SJSA1 (cell line): ENCODE measurements at places on chromosomes 2 and 18. TPM values are rescaled to one million over a fixed set of nuclear protein-coding genes. Genes with fewer than 3 reads are reported as not detected.

Gene LRRTM1
- not detected in 2 replicates for total RNA-seq

Gene MOGAT1
- not detected in 2 replicates for total RNA-seq

Gene UCN
- 0.21 and 6.8 TPM in 2 replicates for total RNA-seq

Gene ADRA2B
- not detected in 2 replicates for total RNA-seq

GRCh38 chr18:51448949-51449348, 251.5 kb upstream of the MEX3C start:
- no peak for DNase-seq

DNA sequence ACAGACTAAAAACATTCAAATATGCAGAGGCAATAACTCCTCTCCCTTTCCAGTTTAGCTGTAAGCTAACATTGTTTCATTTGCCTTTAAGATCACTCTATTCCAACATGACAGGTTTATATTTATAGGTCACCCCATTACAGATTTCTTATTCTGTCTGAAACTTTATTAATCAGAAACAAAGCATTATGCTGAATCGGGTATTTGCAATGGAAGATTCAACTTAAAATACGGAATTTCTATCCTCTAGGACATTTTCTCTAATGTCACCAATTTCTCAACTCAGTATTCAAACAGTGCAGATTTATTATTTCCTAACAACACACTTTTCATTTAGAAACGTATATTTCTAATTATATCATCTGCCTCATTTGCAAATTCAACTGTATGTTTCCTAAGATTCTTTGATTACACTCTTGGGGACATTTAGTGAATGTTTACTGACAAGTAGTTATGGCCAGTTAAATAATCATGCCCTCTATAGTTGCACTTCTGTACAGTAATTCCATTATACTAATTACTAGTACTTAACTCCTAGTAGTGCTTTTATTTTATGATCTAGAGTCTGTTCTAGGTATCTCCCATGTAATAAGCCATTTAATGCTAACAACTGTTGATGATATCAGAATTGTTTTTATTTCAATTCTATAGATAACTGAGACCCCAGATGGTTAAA, 358.1 kb downstream of the ERBB4 start:
- DNase-seq = no peak

- DNase-seq = no peak
Measured at GRCh38 chr18:13366541-13366940, 148.0 kb downstream of the LDLRAD4 start.

DNA sequence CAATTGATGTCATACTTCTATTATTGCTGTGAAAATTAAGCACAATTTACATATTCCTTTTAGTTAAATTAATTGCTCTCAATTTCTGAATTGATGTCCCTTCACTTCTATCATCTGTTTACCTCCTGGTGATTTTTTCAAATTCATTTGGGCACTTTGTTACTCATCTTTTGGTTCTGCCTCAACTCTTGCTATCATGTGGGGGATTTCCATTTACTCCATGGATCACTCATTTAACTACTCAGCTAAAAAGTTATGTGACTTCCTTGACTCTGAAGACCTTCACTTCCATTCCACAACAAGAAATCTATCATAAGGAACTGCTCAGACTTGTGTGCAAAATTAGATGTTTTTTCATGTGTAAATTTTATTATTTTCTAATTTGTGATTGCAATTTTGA, 126.2 kb downstream of the EHBP1 start:
- no peak for DNase-seq

DNA sequence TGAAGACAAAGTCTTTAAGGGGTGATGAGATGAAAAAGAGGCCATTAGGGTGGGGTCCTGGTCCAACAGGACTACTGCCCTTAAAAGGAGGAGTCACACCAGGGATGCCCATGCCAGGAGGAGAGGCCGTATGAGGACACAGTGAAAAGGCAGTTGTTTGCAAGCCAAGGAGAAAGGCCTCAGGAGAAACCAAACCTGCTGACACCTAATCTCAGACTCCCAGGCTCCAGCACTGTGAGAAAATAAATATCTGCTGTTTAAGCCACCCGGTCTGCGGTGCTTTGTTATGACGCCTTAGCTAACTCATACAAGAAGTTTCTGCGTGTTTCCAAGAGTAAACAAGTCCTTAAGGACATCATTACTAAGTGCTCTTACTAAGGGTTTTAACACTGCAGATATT, 93.6 kb downstream of the DNER start:
- no peak for DNase-seq

GRCh38 chr2:161798027-161798426, 173.8 kb downstream of the SLC4A10 start:
- no peak for DNase-seq

DNA sequence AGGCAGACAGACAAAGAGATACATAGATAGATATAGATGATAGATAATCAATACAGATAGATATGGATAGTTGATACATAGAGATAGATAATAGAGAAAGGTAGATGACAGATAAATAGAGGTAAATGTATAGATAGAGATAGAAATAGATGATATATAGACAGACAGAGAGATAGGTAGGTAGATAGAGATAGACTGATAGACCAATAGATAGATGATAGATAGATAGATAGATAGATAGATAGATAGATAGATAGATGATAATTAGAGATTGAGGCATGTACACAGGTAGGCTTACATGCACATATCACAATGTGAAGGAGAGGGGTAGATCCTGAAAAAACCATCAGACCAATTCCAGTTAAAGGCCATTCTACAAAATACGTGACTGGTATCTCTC, 724.7 kb downstream of the GALR1 start:
- DNase-seq = no peak

GRCh38 chr2:95278051-95278471, 3.8 kb downstream of the PROM2 start:
- no peak for DNase-seq

GRCh38 chr2:38991899-38992298, 102.2 kb downstream of the ARHGEF33 start:
- no peak for DNase-seq

DNA sequence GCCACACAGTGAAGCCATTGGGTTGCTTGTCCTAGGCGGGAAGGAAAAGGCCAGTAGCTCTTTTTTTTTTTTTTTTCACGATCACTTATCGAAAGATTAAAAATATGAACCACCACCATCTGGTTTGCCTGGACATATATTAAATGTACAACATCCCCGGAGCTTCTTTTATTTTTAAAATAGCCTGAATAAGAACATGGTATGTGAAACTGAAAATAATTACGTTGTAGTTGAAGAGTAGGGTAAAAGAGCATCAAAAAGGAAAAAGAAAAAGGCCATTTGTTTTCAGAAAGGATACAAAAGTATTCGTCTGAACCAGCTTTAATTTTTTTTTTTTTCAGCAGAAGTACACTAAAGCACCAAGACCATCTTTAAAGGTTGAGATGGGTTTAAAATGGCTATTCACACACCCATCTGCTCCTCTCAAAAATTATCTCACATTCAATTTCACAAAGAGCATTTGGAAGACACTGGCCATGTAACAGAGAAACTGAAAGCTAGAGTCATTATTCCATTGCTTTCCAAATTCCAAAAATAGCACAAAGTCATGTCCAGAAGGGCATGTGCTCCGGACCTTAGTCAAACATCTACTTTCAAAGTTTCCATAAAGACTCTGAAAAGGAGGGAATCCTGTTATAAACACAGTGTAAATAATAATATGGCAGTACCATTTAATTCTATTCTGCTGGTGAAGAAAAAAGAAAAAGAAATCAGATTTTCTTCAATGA, 82.9 kb downstream of the SCN3A start:
- no peak for DNase-seq

- no peak for DNase-seq
Measured at GRCh38 chr2:159998961-159999360, 63.5 kb downstream of the PLA2R1 start.

- no peak for DNase-seq
Measured at GRCh38 chr2:46645681-46646162, 166.4 kb downstream of the TMEM247 start.

- no peak for DNase-seq
Measured at GRCh38 chr2:25561136-25561850, 112.1 kb downstream of the DTNB start.

DNA sequence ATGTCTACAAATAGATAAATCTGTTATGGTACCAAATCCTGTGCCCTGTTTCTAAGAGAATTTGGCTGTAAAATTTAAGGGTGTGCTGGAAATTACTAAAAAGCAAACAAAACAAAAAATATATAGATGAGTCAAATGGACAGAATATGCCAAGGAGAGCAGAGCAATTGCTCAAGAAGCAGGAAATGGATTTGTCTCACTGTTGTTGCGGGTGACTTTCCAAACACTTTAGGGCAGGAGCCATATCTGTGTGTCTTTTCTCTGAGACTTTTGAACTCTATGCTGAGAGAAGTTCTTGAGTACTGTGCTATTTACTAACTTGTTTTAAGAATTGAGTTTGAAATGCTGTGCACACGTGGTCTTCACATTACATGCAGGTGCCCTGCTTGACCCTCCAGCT, 221.7 kb downstream of the PHLPP1 start:
- DNase-seq = no peak

DNA sequence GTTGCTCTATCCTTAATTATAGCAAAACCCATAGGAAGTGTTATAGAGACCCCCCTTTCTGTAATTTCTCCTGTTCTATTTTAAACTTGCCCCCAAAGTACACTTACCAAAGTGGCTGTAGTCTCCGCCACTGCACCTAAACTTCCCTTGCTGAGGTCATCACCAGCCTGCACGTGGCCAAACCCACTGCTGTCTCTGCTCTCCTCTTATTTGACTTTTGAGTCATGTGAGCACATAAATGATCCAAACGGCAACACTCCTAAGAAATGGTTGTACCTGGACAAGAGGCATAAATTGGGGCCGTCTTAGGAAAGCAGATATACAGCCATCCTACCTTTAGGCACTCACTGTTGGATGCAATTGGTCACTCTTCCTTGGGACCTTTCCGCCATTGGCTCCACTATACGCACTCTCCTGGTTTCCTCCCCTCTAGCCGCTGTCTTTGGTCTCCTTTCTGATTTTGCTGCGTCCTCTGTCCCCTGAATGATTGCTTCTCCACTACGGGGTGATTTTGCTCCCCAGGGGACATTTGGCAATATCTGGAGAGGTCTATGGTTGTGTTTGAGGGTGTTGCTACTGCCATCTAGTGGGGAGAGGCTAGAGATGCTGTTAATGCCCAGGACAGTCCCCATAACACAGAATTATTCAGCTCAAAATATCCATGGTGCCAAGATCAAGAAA, 19.2 kb upstream of the IL36G start:
- no peak for DNase-seq

DNA sequence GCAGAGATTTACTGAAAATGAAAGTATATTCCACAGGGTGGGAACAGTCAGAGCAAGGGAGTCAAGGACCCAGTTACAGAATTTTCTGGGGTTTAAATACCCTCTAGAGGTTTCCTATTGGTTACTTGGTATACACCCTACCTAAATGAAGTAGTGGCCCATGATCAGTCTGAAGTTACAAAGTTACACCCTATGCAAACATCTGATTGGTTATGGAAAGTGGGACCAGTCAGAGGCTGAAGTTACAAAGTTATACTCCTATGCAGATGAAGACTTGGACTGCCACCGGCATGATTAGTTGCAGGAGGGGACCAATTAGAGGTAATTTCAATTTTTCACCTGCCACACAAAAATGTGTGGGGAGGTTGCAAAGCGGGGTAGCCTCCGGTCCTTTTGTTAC, 56.2 kb downstream of the USP34 start:
- DNase-seq = no peak
